ENCODE measurements at places on chromosomes 1 and 21.
A peak's percentile ranks its signal among the peaks of the same experiment; 100 is the strongest.

GRCh38 chr1:55775007-55775406, 559.8 kb upstream of the USP24 start:
- no peak for DNase-seq

DNA sequence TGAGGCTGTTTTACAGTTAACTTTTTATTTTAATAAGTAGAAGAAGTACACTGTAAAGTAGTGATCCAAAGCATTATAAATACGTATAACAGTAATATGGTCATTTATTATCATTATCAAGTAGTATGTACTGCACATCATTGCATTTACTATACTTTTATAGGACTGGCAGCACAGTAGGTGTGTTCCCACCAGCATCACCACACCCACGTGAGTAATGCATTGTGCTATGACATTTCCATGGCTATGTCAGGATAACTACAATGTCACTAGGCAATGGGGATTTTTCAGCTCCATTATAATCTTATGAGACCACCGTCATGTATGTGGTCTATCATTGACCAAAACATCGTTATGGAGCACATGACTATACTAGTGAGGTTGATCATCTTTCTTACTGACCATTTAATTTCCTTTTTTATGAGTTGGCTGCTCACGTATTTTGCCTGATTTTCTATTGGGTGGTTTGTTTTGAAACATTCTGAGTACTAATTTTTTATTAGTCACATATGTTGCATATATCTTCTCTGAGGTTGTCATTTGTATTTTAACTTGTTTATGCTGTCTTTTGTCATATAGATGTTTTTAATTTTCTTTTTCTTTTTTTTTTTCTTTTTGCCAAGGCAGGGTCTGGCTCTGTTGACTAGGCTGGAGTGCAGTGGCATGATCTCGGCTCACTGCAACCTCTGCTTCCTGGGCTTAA, 25.3 kb upstream of the SHCBP1L start:
- no peak for DNase-seq

- DNase-seq: no peak
These were observed 8.4 kb downstream of the MYBPH start for GRCh38 chr1:203167026-203167912.

DNA sequence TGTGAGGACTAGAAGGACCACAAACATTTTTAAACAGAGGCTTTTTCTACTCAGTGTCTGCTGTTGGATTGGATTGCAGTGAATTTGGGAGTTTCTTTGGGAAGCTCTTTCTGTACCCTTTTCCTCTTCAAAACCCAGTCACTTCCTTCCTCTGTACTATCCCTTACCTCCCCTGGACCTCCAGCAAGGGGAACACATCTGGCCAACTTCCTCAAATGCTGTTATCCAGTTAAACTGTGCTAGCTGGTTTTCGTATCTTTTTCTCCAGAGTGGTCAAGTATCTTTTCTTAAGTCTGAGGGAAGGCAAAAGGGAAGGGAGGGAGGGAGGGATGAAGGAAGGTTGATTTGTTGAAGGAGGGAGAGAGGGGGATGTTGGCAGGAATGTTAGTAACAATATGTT, 99.2 kb upstream of the TNR start:
- no peak for DNase-seq

DNA sequence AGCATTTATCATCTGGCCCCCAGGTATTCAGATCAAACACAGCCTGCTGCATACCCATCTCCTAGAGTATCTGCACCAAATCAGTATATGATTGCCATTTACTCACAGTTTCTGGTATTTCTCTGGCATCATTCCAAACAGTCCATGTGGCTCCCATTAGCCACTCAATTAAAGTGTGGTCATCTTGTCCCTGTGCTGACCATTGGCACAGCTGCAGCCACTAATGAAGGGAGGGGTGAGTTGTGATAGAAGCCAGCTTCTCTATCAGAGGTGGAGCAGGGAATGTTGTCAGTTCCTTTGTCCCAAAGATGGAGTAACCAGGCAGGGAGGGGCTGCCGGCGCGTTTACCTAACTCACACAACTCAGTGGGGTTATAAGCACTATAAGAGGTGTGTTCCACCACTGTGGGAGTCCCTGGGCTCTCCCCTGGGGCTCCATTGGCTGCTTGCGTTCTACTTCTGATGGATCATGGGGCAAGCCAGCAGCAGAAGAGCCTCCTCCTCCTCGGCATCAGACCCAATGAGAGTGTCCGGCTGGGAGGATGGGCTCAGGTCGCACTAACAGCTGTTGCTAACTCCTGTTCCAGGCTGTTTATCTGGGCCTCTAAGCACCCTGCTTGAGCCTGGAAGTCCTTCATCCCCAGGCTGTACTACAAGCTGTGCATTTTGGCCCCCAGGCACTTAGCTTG, 108.6 kb downstream of the GDAP2 start:
- no peak for DNase-seq

DNA sequence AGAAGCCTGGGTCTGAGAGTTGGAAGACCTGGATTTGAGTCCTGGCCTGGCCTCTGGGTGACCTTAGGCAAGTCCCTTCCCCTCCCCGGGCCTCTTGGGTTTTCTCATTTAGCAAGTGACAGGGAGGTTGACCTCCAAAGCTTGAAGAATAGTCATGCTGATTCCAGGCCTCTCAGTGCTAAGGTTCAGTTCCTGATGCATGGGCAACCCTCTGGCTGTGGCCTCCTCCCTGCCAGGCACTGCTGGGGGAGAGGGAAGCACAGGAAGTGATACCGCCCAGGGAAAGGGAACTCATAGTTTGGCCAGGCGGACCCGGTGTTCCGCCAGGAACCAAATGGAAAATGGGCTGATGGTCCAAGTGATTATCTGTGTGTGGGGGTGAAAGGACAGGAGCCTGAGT, 23.6 kb upstream of the WASF2 start:
- no peak for DNase-seq

DNA sequence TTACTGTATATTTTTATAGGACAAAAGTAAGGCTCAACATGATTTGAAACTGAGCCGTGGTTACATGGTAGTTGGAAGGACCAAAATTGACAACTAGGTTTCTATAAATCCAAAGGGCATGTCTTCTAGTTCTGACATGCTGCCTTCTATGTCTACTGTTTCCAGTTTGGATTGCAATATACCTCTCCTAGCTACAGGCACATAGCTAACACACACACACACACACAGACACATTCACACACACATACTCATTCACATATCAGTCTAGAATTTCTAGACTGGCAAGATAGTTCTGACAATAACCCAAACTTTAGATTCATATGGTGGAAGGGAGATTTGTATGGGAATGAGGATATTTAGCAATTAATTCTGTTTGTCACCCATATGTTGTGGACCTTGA, 544.8 kb upstream of the CAMK1G start:
- no peak for DNase-seq

GRCh38 chr1:14980621-14981218, 172.8 kb upstream of the TMEM51 start:
- DNase-seq: no peak

GRCh38 chr1:23544444-23545389, 13.7 kb upstream of the E2F2 start:
- peak; percentile 45 for DNase-seq

GRCh38 chr1:244160455-244161235, 109.6 kb downstream of the ZBTB18 start:
- DNase-seq: no peak

DNA sequence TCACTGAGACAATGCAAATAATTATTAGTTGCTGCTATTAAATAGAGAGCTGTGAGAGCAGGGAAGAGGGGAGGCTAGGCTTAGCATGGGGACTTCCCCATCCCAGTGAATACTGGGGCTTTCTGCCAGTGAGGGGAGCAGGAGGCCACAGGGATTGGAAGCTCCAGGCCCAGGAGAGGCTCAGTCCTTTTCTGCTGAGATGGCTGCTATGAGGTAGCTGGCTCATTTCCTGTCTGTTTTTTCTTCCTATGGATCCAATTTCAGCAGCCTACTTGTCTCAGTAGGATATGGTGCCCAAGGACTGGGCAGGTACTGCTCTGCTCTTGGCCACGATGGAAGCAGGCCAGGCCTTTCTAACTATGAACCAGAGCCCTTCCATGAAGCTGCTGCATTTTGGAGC, 10.0 kb downstream of the STMN1 start:
- no peak for DNase-seq

DNA sequence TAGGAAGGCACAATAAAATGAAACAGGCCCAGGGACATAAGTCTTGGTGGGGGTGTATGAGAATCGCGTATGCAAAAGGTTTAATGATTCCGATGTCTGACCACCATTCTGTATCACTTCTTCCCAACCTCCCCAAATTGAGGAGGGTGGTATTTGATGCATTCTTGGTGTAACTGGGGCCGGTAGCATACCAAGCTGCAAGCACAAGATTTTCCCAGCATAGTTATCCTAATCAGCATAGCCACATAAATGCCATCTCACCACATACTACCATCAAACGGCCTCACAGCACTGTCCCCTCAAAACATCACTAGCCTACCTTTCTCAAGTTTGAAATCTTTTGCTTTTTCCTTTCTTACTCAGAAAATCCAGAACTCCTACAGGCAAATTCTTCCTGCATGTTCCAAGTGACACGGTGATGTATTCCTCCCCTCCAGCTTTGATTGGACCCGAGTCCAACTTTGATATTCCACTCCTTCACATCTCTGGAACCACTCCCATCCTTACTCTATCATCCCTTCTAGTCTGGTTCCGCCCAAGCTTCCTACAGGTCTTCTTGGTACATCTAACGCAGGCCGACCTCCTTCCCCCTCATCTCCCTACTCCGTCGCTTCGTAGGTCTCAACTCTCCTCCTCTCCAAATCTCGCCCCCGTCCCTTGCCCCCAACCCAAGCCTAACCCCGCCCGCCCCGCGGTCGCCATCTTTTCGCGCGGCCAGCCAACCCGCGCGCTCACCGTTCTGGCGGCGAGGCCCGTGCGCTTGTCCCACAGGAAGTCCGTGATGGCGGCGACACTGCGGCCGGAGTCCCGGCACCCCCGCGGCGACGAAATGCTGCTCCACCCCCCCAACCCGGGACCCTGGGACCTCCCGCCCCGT, 600 bp downstream of the CLK2 start:
- DNase-seq: no peak

DNA sequence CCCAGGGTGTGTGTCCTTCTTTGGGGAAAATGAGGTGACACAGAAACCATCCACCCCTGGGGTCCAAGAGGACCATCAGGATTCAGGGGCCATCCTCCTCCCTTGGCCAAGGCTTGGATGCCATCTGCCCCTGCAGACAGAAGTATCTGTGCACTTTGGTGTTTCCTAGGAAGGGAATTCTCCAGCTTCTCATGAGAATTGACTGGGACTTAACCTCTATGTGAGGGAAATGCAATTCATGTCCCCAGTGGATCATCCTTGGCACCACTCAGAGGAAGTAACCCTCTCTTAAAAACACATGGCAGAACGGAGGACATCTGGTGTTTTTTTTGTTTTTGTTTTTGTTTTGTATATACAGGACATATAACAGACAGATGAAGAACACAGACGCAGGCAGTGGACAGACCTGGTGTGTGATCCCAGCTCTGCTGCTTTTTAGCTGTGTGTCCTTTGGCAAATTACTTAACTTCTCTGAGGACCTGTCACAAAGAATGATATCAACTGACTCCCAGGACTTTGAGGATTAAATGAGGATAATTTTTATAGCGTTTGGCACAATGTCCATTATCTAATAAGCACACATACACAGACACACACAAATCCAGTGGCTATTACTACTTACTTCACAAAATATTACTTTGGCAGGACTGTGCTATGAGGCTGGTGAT, 3.8 kb downstream of the TNN start:
- DNase-seq: no peak

- DNase-seq: no peak
These were observed 6.1 kb downstream of the KIF26B start for GRCh38 chr1:245160741-245161400.

GRCh38 chr1:226882631-226883409, 12.4 kb downstream of the PSEN2 start:
- DNase-seq: no peak

GRCh38 chr1:236623371-236624166, 19.3 kb upstream of the HEATR1 start:
- no peak for DNase-seq

DNA sequence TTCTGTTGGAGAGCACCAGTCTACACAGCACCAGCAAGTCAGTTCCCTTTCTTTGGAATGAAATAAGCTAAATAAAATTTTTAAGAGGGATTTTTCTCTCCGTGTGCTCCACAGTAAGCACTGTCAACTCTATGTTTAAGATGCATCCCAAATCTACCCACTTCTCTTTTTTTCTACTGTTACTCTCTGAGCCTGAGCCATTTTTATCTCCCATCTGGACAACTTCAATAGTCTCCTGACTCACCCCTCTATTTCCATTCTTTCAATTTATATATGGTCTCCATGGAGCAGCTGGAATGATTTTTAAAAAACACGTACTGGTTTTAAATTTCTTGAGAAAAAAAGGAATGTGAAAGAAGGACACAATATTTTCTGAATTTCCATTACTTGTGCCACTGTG, 24.7 kb upstream of the CCT8 start:
- DNase-seq: no peak

DNA sequence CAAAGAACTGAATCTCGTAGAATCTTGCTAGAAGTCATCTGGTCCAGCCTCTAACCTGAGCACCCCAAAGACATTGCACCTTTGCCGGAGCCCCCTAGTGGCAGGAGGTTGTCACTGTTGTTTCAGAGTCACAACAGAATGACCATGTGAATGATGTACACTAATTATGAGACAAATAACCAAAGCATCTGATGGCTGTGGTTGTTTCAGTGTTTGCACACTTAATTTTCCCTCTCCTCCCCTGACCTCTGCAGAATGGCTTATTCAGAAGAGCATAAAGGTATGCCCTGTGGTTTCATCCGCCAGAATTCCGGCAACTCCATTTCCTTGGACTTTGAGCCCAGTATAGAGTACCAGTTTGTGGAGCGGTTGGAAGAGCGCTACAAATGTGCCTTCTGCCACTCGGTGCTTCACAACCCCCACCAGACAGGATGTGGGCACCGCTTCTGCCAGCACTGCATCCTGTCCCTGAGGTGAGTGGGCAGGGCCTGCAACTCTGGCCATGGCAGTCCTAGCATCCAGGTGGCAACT, 26.4 kb downstream of the TRAF5 start:
- DNase-seq: peak; percentile 27

GRCh38 chr21:43345746-43346409, 81.1 kb downstream of the SIK1 start:
- no peak for DNase-seq

GRCh38 chr1:41213341-41213740, 28.8 kb downstream of the SCMH1 start:
- DNase-seq: no peak

GRCh38 chr1:244419024-244419423, 32.7 kb downstream of the ADSS2 start:
- DNase-seq: no peak

DNA sequence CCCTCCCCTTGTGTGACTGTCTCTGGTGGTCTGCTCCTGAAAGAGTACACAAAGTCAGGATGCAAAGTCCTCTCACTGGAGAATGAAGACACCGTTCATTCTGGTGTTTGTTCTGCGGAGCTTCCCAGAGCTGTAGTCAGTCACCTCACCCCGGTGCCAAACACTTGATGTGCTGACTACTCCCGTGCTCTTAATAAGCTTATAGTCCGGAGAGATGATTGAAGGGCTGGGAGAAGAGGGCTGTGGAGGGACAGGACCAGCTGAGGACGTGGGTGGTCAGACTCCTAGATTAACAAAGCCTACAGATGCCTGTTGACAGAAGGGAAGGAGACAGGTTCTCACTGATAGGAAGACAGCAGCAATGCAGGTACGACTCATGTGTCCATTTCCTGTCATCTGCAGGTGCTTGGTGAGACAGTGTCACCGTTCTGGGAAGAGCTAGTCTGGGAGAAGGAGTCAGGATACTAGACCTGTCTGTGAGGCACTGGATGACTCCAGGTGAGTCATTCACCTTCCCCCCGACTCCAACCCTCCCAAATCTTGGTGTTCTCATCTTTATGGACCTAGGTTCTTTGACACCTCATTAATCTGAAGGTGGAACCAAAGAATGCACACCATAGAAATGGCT, 40.4 kb upstream of the LRRN2 start:
- DNase-seq: no peak
